Progenitor cell of endocrine pancreas (in vitro differentiated cells): ENCODE measurements at places on chromosomes 1 and 21. TPM values are rescaled to one million over a fixed set of nuclear protein-coding genes. Genes with fewer than 3 reads are reported as not detected.

DNA sequence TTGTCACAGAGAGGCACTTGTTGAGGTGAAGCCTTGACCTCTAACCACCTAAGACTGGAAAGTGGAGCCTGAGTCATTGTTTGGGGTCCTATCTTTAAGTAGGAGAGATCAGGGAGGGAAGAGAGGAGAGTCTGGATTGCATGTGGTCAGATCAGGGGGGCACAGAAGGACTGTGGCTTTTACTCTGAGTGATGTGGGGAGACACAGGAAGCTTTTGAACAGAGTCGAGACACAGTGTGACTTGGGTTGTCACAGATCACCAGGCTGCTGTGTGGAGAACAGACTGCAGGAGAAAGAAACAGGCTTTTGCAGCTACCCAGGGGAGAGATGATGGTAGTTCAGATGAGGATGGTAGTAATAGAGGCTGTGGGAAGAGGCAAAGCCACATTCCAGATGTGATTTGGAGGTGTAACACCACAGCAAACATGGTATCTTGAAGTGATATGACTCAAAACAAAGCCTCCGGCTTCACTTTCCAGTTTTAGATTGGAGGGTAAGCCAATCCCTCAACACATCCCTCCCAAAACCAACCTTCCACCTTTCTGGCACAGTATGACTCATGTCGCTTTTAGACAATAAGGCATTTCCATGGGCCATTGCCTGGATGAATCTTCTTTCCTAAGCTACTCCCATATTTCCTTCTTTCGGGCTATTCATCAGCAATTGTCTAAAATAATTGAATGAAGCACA, 125.8 kb upstream of the SLC44A3 start:
- DNase-seq: no peak

GRCh38 chr1:42340093-42340492, 5.1 kb upstream of the FOXJ3 start:
- no peak for DNase-seq

DNA sequence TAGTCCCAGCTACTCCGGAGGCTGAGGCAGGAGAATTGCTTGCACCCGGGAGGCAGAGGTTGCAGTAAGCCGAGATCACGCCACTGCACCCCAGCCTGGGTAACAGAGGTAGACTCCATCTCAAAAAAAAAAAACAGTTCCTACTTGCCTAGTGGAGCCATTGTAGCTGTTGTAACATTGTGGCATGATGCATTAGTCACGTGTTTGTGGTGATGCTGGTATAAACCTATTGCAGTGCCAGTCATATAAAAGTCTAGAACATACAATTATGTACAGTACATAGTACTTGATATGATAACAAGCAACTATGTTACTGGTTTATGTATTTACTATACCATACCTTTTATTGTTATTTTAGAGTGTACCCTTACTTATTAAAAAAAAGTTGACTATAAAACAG, 16.2 kb downstream of the KYAT3 start:
- DNase-seq: no peak

GRCh38 chr1:48596046-48596445, 124.0 kb upstream of the SPATA6 start:
- DNase-seq: no peak

DNA sequence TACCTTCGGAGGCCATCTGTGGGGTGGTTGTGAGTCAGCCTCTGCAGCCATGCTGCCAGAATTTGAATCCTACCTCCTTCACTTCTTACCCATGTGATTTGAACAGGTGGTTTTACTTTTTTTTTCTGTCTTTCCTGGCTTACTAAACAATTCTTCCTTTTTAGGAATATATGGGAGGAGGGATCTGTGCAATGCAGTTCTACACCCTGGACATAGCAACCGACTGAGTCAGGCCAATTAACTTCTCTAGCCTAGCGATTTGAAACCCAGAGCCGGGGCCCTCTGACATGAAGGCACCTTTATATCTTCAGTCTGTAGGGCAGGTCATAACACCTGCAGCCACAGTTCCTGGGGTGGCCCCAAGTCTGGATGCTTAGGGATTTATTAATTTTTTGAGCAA, 83.6 kb downstream of the ST6GALNAC3 start:
- DNase-seq: no peak

DNA sequence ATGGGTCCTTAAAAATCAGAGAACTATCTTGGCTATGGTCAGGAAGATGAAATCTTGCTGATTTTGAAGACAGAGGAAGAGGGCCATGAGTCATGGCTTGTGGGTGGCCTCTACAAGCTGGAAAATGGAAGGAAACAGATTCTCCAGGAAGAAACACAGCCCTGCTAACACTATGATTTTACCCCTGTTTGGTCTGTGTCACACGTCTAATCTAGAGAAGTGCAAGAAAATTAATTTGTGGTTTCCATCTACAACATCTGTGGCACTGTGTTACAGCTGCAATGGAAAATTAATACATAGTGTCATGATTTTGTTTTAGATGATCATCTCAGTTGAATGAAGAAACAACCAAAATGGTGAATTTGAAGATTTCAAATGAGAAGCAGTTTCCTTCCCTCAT, 288.7 kb upstream of the NRIP1 start:
- DNase-seq: no peak

- no peak for DNase-seq
Observed at GRCh38 chr21:27561116-27561515, 594.2 kb upstream of the ADAMTS5 start.

BATF3 gene
- total RNA-seq: 0.53 and 0.55 TPM in 2 replicates

RNU1-3 gene
- 3,923 and 3,957 TPM in 2 replicates for total RNA-seq

TNFSF4 gene
- 1.3 and 1.7 TPM in 2 replicates for total RNA-seq

PTPN22 gene
- total RNA-seq: not detected in 2 replicates

SOD1 gene
- 164 and 176 TPM in 2 replicates for total RNA-seq

DPT gene
- total RNA-seq: not detected in 2 replicates

ARHGEF16 gene
- 60.5 and 63.6 TPM in 2 replicates for total RNA-seq
